Femur (tissue), 1 donor: ENCODE measurements at places on chromosomes 11 and 22.

GRCh38 chr11:30317030-30317429 lies 5.9 kb upstream of the ARL14EP start:
- no peak for DNase-seq

DNA sequence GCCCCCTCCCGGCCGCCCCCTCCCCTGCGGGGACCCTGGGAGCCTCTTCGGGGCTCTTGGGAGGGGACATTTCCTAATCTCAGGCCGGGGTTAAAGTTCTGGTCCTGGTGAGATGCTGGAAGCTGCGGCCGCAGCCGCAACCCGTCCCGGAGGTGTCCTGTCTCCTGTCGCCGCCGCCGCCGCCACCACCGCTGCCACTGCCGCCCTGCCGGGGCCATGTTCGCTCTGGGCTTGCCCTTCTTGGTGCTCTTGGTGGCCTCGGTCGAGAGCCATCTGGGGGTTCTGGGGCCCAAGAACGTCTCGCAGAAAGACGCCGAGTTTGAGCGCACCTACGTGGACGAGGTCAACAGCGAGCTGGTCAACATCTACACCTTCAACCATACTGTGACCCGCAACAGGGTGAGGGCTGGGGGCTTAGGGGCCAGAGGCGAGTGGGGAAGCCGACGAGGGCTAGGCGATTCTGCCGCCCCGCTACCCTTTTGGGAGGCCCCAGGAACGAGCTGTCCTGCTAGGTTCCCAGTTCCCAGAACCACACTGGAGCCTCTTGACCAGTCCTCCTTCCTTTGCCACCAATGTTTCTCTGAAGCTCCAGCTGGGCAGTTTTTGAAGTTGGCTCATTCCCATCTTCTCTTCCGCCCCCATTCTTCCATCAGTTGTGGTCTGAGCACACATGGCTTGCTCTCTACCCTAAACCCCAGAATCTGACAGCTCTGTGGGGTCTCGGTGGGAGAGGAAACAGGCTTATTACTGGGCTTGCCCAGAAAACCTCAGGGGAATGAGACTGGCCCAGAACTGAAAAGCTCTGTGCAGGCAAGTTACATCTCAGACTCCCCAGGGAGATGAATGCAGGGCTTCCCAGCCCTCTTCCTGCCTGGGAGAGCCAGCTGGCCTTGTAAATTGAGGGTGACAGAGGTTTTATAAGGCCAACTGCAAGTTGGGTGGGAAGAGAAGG lies 781 bp downstream of the SIDT2 start:
- DNase-seq, result no peak

DNA sequence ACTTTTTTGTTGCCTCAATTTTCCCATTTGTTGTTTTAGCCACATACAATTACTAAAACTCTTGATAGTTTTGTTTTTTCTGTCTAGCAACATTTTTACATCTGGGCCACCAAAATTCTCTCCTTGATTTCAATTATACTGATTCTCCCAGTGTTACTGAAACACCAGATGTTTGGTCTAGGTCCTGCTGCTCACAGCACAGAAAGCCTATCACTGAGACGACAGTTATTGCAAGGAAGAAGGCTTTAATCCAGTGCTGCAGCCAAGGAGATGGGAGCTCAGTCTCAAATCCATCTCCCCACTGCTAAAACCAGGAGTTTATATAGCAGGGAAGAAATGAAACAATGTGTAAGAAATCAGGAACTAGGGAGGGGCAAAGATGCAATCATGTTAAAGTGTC lies 837.7 kb upstream of the CNTN5 start:
- no peak for DNase-seq

GRCh38 chr11:94066901-94067429 lies 45.8 kb downstream of the HEPHL1 start:
- DNase-seq, result no peak

DNA sequence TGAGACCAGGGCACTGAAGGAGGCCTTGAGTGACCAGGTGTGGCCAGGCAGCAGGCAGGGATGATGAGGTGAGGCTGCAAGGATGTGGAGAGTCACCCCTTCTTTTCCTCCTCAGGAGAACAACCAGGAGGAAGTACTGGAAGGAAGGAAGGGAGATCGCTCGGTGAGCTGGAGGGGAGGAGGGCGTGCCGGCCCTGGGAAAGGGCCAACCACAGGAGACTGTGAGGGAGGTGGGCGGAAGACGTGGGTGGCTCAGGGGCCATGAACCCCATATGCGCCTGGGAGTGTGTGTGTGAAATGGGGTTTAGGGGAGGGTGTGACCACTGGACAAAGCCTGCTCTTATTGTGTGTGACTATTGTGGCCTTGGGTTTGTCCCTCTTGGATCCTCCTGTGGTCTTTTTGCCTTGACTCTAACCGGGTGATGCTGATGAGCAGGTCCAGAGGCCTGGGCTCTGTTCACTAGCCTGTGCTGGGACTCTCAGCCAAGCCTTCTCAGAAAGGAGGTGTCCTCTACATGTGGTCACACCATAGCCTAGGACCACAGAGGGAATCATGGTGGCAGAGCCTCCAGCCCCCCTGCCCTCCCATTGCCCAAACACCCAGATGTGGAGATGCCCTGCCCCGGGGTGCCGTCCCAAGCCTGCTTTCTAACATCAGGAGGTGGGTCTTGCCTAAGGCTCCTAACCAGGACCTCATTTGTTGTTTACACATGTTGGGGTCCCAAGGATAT lies 41.3 kb upstream of the TUB start:
- no peak for DNase-seq
